ENCODE measurements at places on chromosomes 5 and 9. TPM values are rescaled to one million over a fixed set of nuclear protein-coding genes. Genes with fewer than 3 reads are reported as not detected.

- no peak for DNase-seq
Observed at GRCh38 chr5:80540691-80541090, 29.4 kb downstream of the ANKRD34B start.

The TLR4 gene
- 7.5 TPM for total RNA-seq

The GPX3 gene
- 461 TPM for total RNA-seq

- peak; percentile 73 for DNase-seq
Observed at GRCh38 chr5:178547753-178548415, 42.3 kb downstream of the COL23A1 start.

GRCh38 chr5:143791848-143792731 lies 19.9 kb upstream of the HMHB1 start:
- no peak for DNase-seq

- no peak for DNase-seq
Observed at GRCh38 chr9:18473652-18474279, at the start of gene ADAMTSL1. Gene ADAMTSL1, plus strand, starts transcription at chr9:18474153. Its CDS starts 80 bp downstream, at chr9:18474233.

DNA sequence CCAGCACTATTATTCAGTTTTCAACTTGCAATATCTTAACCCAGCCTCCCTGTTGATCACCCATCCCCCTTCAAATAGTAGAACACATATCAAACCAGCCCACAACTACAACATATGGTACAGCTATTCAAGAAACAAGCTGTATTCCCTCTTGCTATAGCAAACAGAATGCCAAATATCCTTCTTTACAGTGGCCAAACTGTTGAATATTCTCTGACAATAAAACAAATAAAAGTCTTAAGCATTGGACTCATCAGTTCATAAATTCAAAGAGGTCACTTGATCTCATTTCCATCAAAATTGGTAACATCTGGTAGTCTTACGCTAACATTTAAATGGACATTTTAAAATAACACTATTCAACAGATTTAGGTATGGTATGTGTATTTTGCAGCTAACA lies 350.8 kb downstream of the EFNA5 start:
- DNase-seq: no peak

DNA sequence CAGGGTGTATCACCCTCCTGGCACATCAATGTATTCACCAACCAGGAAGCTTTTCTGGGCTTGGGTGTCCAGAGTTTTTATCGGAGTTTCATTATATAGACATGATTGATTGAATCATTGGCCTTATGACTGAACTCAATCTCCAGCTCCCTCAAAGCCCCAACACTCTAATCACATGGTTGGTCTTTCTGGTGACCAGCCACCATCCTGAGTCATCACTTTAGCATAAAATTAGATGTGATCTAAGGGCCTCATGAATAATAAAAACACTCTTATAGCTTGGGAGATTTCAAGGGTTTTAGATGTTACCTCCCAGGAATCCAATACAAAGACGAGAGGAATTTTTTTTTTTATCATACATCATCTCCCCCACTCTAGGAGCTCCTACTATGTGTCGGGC lies 7.7 kb upstream of the PBX3 start:
- DNase-seq: no peak

GRCh38 chr5:56328753-56329560 lies 95.8 kb upstream of the ANKRD55 start:
- DNase-seq: no peak

GRCh38 chr5:25181249-25181648 lies 536.5 kb upstream of the CDH10 start:
- DNase-seq: no peak

The AK6 gene
- total RNA-seq: 35.1 TPM

- DNase-seq: no peak
Observed at GRCh38 chr9:118670011-118670953, 699.0 kb downstream of the BRINP1 start.

DNA sequence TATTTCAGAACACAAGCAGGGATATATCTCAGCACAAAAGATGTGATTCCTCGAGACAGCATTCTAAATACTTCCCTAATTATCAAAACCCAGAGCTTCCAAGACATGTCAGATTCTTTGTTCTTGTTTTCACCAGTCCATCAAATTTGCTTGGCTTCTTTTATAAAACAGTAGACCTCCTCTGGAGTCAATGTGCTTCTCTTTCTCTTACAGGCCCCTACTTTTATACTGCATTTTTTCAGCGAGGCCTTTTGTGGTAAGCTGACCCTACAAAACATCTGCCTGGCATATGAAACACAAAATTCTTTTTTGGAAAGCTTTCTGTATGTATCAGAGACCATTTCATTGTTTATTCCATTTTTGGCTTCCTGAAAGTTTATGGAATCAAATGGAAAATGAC lies 81.8 kb downstream of the ARSB start:
- DNase-seq: no peak

- no peak for DNase-seq
Observed at GRCh38 chr5:158378931-158379330, 520.0 kb upstream of the CLINT1 start.

The NMUR2 gene
- total RNA-seq: not detected

The FOXD4L5 gene
- total RNA-seq: 0.11 TPM

The EIF4E1B gene
- total RNA-seq: not detected

DNA sequence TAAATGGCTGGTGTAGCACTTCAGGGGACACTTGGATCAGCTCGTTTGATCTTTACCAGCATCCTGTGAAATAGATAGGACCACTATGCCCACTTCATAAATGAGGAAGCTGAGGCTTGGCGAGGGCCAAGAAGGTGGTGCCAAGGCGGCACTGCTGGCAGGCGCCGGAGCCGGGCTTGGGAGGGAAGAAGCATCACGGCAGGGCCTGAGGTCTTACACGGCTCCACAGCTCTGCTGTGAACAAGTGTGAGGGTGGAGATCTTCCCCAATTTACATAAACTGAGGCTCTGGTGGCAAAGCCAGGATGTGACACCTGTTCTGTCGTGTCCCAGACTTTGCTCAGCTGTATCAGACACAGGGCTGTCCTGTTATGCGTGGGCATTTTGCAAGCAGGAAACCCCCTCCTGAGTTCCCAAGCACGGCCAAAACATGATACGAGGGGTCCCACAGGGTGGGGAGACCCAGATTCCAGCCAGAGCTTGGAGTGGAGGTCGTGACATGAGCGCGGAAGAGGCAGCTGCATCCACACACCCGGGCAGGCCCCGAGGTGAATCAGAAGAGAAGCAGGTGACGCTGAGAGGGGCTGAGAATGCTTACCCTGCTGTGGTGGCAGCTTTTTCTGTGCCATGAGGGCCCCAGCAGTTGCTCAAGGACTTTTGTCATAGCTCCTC lies 117.5 kb upstream of the BOD1 start:
- DNase-seq: no peak

The RNF183 gene
- not detected for total RNA-seq

- no peak for DNase-seq
Observed at GRCh38 chr5:108620516-108620915, 127.2 kb upstream of the FER start.

DNA sequence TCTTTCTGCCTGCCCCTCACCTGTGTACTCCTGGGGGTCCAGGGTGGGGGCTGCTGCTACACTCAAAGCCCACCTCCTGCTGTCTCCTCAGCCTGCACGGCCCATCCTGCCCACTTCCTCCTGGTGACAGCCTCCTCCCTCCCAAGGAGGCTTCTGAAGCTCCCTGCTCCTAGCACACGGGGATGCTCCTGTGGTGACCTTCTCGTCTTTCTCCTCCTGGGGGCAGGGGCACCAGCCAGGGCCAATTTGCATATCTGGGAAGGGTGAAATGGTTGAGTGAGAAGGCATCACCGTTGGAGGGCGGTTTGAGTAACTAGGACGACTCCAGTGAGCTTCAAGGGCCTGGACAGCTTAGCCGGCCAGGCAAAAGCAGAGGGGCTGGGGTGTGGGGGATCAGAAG lies 51.9 kb upstream of the COL5A1 start:
- DNase-seq: no peak

The PCDHB2 gene
- 2.4 TPM for total RNA-seq

- DNase-seq: no peak
Observed at GRCh38 chr9:109950710-109951443, 170.9 kb downstream of the PALM2AKAP2 start.

DNA sequence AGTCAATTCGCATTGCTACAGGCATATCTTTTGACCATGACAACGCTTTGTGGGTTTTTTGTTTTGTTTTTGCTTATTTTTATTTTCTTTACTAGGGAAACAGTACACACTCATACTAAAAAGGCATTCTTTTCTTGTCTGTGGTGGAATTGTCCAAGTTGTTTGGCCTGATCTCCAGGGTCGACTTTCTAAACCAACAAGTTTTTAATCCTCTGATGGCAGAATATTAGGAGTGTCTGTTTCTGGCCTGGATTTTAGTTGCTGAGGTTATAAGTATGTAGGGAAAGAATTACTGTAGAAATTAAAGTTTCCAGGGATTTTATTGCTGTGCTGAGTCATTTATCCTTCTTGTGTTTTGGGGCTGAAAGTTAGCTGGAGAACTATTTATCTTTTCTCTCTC lies 218.5 kb downstream of the TAF11L14 start:
- DNase-seq: no peak

DNA sequence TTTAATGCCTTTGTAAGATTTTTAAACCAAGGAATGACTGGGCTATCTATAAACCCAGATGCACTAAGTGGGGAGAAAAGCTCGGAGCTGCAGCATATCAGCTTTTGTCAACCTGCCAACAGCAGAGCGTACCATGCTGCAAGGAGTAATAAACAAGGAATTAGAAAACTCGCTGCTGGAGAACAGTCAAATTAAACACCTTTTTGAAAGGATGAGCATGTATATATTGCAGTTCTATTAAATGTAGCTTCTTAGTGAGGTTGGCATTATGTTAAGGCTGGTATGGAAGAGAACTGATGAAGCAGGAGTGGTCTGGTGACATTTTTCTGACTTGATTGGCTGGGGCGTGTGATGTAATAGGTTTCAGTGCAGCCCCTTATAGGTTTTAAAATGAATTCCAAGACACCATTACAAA lies 74.7 kb downstream of the PIK3R1 start:
- DNase-seq: no peak

DNA sequence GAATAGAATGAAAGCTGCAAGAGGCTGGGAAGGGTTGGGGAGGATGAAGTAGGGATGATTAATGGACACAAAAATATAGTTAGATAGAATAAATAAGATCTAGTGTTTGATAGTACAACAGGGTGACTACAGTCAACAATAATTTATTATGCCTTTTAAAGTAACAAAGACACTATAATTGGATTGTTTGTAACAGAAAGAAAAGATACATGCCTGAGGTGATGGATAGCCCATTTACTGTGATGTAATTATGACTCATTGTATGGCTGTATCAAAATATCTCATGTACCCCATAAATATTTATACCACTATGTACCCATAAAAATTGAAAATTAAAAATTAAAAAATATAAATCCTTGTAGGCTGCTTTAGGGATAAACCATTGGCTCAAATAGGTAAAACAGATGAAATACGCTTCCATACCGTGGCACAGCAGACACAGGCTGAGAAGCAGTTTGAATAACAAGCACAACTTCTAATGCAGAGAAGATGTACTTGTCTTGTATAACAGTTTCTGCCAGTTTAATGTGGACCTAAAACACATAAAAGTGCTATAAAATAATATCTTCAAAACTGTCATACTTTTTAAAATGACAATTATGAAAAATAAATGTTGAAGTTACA lies 34.9 kb downstream of the APBA1 start:
- DNase-seq: no peak

DNA sequence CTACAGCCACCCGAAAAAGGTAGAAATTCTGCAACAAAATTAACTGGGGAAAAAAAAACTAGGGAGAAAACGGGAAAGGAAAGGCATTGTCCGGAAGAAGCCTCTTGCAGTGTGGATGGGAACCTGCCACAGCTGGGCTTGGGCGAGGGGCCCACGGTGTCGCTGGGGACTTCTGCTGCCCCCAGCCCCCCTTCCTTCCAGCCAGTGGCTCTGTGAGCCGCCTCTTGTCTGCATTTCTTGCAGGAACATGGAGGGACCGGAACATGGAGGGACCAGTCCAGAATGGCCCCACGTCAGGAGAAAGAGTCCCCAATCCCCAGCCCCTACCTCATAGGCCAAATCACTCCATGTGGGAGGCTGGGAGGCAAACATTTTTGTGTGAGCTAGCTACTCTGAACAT lies 36.9 kb upstream of the EXOC3 start:
- no peak for DNase-seq

The GABRP gene
- 0.30 TPM for total RNA-seq

DNA sequence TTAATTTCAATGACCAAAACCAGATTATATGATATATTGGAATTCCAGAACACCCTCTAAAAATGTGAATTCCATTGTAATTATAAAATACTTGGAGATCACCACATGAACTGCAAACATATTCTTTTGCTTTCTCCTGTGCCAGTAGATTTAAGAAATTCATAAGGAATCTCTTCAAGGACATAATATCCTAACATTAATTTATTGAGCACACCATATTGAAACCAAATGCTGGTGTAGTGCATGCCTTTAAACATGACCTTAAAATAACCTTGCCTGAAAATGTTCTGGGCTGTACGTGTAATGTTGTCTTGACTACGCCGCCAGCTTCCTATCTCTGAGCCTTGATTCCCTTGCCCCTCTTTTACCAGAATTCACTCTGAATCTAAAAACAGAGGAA lies 205.0 kb upstream of the ACTBL2 start:
- DNase-seq: no peak

The ITGA1 gene
- 40.3 TPM for total RNA-seq

GRCh38 chr5:154583671-154584177 lies 105.7 kb upstream of the HAND1 start:
- DNase-seq: no peak

The BNC2 gene
- 6.6 TPM for total RNA-seq

- DNase-seq: no peak
Observed at GRCh38 chr9:3330792-3331420, 194.9 kb downstream of the RFX3 start.

DNA sequence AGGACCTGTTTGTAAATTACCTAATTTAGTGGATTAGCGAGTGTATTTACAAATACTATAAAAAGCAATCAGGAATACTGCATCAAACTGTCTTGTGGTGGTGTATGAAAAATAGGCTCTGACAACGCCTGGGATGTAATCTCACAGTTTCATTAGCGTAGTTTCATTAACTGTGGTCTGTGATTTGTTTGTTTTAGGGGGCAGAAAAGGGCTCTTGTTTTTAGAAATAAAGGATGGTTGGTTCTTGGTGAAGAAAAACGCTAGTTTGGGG lies 1.4 kb downstream of the SLC44A1 start:
- no peak for DNase-seq

GRCh38 chr5:58018016-58018415 lies 441.9 kb downstream of the PLK2 start:
- DNase-seq: no peak

The ACTBL2 gene
- not detected for total RNA-seq
